ENCODE measurements at places on chromosomes 1 and 21.

DNA sequence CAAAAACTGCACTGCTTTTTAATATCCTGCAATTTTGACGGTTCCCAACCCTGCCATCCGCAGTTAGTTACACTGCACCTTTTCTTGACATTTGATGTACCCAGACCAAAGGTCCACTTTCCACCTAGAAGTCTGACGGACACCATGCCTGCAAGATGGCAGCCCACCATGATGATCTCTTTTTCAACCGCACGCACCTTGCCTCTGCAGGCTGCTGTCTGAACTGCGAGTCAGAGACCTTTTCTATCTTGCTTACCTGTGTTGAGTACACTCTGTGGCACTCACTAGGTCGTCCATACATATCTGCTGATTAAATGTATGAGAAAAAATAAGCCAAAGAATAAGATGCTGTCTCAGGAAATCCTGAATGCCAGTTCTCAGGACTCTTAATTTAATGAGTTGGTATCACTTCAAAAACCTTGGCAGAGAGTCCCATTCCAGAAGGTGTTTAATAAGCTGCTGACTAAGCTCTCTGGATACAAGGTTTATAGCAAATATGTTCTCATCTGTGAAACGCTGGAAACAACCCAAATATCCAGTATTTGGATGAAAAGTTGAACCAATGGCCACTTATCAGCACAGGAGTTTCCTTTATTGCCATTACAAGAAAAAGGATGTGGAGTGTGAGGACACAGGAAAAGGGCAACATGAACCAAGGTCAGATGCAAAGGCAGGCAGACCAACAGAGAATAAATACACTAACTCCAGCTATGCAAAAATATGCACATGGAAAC, 37.9 kb downstream of the GNG12 start:
- DNase-seq, result no peak

- peak; percentile 7 for DNase-seq
These were observed 1.9 kb upstream of the COL6A1 start for GRCh38 chr21:45979651-45980050.

DNA sequence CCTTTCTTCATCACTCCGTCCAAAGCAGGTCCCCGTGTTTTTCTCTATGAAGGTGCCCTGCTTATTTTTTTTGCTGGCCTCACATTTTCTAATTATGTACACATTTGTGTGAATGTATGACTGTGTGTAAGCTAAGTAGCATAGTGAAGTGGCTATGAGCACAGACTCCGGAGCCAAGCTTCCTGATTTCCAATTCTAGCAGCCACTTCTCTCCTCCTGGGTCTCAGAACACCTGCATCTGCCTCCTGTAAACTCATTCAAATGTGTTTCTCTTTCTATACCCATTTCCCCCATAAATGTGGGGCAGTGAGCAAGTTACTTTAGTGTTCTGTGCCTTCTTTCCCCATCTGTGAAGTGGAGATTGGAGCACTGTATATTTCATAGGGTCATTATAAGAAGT, 2.1 kb downstream of the SLAMF6 start:
- DNase-seq, result no peak

GRCh38 chr1:61274939-61275338, 192.6 kb downstream of the NFIA start:
- DNase-seq, result no peak

GRCh38 chr1:146032631-146033219, 11.2 kb upstream of the HJV start:
- no peak for DNase-seq

DNA sequence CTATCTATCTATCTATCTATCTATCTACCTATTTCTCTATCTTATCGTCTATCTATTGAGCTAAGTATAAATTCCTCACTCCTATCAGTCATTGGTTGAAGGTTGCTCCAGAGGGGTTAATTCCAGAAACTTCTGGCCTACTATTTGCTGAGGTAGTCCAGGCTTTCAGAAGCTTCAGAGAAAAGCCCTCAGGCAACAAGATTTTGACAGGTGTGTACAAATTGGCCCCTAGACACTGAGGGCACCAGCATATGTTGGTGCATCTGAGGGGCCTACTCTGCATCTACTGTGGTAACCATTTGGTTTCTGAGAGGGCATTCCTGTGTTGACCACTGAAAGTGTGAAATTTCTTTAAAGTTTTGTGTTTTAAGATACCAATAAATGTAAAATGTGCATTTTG, 265.2 kb upstream of the B3GALT2 start:
- no peak for DNase-seq

DNA sequence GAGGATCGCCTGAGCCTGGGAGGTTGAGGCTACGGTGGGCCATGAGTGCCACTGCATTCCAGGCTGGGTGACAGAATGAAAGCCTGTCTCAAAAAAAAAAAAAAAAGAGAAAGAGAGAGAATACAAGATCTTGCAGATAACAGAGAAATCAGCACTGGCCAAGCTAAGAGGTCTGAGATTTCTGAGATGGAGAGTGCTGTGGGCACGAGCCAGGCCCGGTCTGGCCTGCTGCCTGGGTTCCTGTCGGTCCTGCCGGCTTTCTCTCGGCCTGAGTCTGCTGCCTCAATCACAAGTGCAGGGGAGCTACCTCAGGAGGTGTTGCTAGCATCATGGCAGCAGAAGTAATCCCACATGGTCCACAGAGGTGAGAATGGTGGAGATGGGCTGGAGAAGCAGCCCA, 19.0 kb downstream of the ADORA1 start:
- no peak for DNase-seq

GRCh38 chr21:27776925-27777553, 810.2 kb upstream of the ADAMTS5 start:
- DNase-seq, result no peak

GRCh38 chr1:178619042-178619927, 105.8 kb upstream of the RALGPS2 start:
- no peak for DNase-seq

GRCh38 chr1:23751050-23751814, 8.0 kb downstream of the ELOA start:
- peak; percentile 9 for DNase-seq

- no peak for DNase-seq
These were observed 150.2 kb downstream of the PRDM16 start for GRCh38 chr1:3219005-3219790.

GRCh38 chr1:104760017-104760416, 1010.3 kb downstream of the AMY1C start:
- no peak for DNase-seq

GRCh38 chr1:216478238-216478637, 55.0 kb upstream of the USH2A start:
- DNase-seq, result no peak

DNA sequence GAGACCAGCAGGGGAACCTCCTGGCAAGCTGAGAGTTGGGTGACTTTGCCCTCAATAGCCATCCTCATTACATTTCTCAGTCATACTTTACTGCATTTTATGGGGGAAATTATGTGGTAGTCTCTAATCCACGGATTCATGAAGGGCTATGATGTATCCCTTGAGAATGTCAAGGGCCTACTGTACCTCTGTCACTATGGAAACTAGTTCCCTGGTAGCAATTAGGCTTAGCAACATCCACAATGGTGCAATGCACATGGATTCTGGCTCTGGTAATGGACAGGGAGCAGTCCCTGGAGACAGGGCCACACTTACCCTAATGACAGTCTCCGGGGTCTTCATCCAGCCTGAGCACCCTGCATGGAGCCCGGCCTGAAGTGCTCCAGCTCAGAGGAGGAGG, 26.5 kb downstream of the LRRN2 start:
- no peak for DNase-seq

GRCh38 chr1:69569175-69569541, 1.4 kb downstream of the LRRC7 start:
- DNase-seq, result no peak

GRCh38 chr1:6672558-6672957, 29.1 kb downstream of the DNAJC11 start:
- no peak for DNase-seq
